Gastrocnemius medialis (tissue), 4 donors: ENCODE measurements at places on chromosomes 7 and 10.

DNA sequence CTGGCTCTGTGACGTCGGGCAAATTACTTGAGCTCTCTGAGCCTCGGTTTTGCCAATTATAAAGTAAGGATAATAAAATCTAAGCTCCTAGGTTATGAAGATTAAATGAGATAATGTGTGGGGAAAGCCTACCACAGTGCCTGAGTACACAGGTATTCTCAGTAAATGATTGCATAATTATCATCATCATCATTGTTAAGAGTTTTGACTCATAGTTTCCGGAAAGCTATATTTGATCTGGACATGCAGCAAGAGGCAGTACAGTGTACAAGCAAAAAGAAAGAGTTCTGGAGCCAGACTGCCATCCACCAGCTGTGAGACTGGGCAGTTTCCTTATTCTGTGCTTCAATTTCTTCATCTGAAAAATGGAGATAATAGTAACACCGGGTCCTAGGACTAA lies 155.6 kb upstream of the YAE1 start:
- DNase-seq = no peak

DNA sequence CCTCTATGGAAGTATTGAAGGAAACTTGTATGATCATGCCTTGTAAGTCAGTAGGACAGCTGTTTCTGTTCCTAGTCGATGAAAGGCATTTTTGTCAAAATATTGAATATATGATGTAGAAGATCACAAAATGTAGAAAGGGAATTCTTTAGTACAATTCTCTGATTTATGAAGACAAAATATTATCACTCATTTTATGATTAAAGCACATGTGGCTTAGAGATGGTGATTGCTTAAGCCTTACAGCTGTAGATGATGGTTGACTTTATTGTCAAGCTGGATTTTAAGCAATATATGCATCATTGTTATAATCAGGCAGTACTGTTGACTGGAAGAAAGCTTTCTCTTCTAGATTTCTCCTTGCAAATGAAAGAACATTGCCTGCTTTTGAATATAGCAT lies 26.4 kb downstream of the MXI1 start:
- DNase-seq = no peak

GRCh38 chr10:14439451-14440259 lies 108.9 kb upstream of the FRMD4A start:
- DNase-seq = no peak

DNA sequence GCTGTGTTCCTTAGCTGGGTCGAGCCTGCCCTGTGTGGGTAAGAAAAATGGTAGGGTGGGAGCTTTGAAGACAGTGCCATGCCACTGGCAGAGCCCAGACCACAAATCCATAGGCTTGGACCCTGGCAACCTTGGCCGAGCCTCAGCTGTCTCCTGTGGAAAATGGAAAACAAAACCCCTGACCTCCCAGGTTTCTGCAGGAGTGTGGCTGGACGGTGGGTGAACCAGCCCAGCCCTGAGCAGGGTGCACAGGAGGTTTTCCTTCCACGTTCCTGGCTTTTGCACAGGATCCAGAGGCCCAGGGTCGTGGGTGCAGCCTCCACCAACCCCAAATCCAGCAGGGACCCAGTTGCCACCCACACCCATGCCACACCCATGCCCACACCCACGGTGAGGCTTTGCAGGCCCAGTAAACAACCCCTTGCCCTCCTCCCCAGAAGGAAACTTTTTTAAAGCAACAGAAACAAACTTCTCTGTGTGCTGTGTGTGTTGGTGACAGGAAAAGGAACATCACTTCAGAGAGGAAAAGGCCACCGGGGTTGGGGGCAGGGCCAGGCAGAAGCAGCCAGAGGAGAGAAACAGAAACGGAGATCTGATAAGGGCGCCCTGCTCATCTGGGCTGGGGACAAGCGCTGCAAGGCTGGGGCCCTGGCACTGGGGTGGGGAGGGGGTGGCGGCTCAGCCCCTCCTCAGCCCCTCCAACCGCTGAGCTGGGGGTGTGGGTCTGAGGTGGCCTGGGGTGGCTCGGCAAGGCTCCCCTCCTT lies 20.7 kb upstream of the ZMIZ1 start:
- no peak for DNase-seq

GRCh38 chr7:128928159-128928813 lies 9.4 kb upstream of the IRF5 start:
- DNase-seq = peak; percentile 4

DNA sequence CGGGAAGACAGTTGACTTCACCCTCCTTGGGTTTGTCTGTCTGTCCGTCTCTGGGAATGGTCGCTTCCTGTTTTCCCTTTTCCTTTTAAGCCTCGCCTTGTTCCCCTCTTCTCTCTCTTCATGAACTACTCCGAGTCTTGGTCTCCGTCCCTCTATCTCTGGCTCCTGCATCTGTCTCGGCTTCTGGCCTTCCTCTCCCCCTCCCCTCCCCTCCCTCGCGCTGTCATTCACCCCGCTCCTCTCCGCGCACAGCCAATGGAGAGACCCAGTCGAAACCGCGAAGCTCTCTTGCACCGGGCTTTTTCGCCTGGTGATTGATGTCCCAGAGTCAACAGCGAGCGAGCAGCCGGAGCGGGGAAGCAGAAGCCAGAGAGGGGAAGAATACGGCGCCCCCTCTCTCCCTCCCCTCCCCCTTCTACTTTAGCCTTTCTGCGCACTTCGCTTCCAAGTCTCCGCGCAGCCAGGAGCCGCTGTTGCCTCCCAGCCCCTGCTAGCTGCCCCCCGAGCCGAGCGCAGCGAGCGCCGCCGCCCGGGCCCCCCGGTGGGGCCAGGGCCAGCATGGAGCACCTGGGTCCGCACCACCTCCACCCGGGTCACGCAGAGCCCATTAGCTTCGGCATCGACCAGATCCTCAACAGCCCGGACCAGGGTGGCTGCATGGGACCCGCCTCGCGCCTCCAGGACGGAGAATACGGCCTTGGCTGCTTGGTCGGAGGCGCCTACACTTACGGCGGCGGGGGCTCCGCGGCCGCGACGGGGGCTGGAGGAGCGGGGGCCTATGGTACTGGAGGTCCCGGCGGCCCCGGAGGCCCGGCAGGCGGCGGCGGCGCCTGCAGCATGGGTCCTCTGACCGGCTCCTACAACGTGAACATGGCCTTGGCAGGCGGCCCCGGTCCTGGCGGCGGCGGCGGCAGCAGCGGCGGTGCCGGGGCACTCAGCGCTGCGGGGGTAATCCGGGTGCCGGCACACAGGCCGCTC lies at the start of gene TLX1:
TSS of gene TLX1 (plus strand) at position 317 of the 978 bp plus-strand sequence. CDS start at position 559, 242 bp downstream.
- DNase-seq = no peak

- no peak for DNase-seq
Observed at GRCh38 chr7:17486835-17487234, 188.4 kb downstream of the AHR start.

DNA sequence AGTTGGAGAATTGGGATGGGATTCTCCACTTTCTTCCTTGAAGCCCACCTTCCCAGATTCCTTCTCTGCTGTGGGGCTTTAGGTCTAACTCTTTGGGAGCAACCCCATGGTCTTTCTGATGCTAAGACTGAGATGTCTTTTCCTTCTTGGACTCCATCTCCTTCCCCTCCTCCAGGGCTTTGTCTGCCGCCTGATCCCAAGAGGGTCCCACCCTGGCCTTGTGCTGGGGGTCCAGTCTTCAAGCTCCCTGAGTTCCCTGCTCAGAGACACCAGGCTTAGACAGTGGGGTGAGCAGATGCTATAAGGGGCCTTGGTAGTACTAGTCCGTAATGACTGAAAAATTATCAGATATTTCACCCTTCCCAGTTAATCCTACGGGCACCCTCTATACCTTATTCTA lies 150.5 kb downstream of the PTPN20 start:
- DNase-seq = no peak

DNA sequence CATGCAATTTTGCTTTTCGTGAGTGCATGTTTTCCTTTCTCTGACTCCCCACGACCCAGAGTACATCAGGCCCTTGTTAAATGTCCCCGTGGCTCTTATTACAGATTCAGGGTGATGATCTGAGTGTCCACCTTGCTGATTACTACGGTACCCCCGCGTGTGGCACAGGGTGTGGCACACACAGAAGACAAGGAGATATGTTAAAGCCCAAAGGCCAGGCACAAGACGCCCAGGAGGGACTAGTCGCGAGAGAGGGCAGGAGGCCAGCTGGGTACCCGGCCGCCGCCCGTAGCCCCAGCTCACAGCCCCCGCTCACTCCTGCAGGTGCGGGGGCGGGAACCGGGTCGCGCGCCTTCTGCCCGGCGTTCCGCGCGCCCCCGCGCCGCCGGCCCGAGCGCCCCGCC lies 281 bp upstream of the EXOC6 start:
- no peak for DNase-seq

DNA sequence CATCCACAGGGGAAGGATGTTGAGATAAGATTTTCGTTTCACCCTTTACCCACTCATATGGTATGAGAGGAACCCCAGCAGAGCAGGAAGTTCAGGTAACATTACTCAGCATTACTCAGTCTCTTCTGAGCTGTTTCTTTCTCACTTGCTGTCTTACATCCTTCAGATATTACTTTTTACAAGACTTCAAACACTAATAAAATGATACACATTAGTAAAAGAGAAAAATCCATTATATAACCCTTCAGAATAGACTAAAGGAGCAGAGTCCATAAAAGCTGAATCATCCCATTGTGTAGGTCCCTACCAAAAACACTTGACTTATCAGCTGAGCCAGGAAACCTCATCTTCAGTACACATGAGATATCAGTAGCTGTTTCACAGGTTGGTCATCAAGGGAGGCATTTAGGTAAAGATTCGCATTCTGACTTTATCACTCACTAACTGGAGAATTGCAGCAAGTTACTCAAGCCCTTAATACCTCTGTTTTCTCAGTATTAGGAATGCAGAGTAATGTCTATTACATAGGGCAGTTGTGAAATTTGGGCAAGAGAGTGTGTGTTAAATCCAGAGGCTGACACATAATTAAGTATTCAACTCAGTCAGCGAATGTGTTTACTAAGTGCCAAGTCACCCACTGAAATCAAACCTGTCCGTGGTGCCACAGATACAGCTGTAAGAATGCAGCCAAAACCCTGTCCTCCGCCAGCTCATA lies 44.7 kb downstream of the KLF6 start:
- DNase-seq = no peak

- DNase-seq = no peak
Observed at GRCh38 chr10:983971-984655, 4.1 kb upstream of the GTPBP4 start.

DNA sequence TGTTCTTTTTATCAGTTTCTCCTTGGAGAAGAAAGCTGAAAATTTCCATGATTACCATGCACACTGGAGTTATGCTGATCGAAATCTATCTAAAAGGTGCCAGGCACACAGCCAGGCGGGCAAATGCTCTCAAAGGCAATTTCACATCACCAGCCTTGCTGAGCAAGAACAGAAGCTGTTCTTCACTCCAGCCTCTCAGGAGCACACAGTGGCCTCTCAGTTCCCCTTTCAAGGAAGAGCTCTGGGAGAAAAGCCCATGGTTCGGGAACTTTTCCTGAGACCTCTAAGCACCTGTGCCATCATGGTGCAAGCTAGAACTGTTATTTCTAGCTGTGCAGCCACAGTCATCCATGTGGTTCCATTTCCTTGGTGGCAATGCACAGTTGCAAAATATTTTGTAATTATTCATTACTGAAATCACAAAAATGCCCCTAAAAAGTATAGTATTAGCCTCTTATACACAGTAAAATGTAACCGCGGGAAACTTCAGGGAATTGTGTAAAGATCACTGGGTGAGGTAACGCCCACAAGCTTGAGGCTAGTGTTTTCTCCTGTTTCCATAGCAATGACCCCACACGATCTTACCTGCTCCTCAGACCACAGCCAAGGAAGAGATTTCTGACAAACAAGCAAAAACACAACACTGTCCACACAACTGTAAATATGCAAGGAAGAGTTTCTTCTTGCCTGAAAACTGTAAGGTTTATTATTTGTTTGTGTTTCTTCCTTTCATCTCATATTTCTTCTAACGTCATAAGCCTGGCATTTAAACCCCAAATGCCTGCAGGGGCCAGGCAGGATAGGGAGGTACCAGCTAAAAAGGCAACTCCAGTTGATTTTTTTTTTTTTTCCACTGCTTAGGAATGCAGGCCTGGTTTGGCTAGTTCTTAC lies 121.2 kb downstream of the FAM107B start:
- DNase-seq = no peak

GRCh38 chr10:97280783-97281182 lies 11.7 kb downstream of the ARHGAP19 start:
- no peak for DNase-seq

DNA sequence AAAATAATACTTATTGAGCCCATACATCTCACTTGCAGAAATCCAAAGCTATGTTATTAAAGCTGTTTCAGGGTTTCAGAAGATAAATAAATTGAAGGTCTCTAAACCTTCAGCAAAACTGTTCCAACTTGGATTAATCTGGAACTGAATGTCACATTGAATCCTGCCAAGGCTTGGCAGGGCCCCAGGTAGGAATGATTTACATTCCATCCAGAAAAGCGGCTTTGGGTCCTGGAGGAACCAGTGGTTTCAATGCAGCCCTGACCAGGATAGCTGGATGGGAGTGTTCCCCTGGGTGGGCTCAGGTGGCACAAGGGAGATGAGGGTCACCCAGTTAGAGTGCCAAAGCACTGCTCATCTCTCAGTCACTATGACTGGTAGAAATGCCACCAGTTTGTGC lies 37.0 kb upstream of the TMEM72 start:
- DNase-seq = no peak

DNA sequence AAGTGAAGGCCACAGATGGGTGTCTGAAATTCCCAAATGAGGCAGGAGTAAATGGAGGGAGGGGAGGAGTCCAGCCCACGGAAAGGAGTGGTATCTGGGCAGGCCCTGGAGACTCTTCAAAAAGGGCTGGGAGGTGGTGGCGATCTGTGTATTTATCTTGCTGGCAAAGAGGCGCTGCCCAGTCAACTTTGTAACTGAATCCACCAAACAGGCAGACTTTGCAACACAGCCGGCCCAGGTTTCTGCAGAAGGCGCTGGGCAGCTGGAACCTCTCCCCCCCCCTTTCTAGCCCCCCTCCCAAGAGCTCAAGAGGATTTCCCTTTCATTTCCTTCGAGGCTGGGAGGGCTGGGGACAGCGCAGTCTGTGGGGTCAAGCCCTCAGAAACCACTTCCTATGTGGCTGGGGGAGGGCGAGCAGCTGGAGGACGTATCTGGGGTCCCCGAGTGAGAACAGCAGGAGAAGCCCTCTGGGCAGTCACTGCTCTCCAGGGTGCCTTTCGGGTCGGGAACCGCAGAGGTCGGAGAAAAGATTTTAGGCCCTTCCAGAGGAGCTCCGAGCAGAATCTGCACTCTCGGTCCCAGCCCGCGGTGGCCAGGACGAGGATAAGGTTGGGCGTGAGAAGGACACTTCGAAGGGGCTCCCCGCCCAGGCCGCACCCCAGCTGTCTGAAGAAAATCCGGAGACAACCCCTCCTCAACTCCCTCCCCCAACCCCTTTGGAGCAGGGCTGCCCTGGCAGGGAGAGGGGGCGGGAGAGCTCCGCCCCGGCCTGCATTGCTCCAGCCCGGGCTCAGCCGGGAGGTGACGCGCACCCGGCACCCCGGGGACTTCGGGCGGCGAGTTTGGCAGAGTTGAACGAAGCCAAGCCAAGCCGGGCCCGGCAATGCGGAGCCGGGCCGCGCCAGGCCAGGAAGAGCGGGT lies 965 bp downstream of the ZCCHC24 start:
- peak; percentile 89 for DNase-seq

- no peak for DNase-seq
Observed at GRCh38 chr10:132701099-132701845, 84.7 kb downstream of the NKX6-2 start.

GRCh38 chr10:102965311-102965851 lies 47.3 kb downstream of the CNNM2 start:
- DNase-seq = no peak

GRCh38 chr7:11489280-11489679 lies 342.7 kb downstream of the THSD7A start:
- no peak for DNase-seq
